Right lung (tissue), 10 donors: ENCODE measurements at places on chromosomes 7 and 10. TPM values are rescaled to one million over a fixed set of nuclear protein-coding genes. Genes with fewer than 3 reads are reported as not detected.

The BET1 gene
- 48.7 TPM for polyA plus RNA-seq

The HOXA4 gene
- 32.3 TPM for polyA plus RNA-seq

The CYP2C18 gene
- 0.44 TPM for polyA plus RNA-seq

The KCNIP2 gene
- 7.8 TPM for polyA plus RNA-seq

The ZNF37A gene
- polyA plus RNA-seq, result 15.5 TPM

The HOXA10 gene
- polyA plus RNA-seq, result not detected

The SLC26A5 gene
- polyA plus RNA-seq, result 1.4 TPM

- no peak for DNase-seq
Measured at GRCh38 chr7:96667026-96667425, 42.6 kb downstream of the SEM1 start.

DNA sequence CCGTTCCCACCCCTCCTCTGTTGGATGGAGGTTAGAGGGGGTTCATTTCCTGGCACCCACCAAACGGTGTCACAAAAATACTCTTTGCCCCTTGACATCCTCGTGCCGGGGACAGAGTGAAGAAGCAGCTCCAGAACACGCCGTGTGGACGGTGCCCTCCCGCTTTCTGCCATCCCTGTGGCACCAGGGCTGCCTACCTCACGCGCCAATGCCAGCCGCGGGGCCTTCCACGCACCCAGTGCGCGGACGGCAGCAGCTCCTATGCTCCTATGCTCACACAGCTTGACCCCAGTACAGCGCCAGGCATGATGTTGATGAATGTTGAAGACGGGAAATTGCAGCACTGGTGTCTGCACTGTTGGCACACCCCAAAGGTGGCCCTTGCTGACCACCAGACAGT, 507.2 kb upstream of the FOXK1 start:
- no peak for DNase-seq

- DNase-seq, result peak; percentile 14
Measured at GRCh38 chr7:112422842-112423496, 27.3 kb upstream of the IFRD1 start.

DNA sequence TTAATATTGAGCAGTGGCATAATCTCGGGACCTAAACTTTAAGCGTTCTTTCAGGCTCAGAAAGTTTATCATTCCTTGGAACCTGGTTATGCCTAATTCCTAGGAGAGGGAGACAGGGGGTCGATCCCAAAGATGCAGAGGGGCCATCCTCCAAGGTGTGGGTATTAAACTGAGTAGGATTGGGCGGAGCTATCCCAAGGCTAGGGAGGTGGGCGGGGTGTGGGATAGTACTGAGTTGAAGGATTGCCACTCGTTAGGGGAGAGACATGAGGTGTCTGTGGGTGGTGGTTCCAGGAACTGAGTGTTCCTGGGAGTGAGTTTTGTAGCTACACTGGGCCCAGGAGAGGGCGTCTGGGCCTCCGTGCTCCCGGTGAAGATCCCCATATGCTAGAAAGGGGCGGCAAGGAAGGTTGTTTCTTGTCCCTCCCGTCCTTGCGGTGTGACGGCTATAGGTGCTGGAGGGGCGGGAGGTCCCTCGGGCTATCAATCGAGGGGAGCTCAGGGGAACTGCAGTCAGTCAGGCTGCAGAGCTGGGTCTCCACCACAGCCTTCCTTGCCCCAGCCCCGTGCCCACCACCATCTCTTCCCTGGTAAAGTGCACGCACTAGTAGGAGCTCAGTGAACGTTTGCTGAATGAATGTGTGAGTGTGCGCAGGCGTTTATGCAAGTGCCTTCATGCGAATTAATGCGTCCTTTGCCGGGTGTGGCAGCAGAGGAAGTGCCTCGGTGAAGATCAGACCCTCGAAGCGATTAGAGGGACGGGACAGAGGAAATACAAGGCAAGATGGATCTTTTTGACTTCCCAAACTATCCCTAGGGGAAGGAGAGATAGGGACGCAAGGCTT, 3.0 kb upstream of the HMX2 start:
- no peak for DNase-seq

GRCh38 chr10:77636282-77636966, 1.2 kb downstream of the KCNMA1 start:
- DNase-seq, result no peak

DNA sequence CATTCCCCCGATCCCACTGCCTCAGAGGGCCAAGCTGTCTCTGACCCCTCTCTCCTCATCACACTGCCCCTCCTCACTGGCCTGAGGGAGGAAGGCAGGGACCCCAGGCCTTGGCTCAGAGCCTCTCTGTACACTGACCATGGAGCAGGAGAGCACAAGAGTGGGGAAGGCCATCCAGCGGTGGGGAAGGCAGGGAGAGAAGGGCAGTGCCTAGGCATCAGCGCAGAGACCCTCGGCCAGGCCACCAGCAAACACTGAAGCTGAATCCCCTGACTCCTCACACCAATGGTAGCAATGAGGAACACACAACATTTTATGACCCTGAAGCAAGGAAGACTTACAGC, 14.8 kb downstream of the OGDHL start:
- DNase-seq, result no peak

GRCh38 chr10:69855346-69856111, 53.8 kb downstream of the COL13A1 start:
- DNase-seq, result no peak

DNA sequence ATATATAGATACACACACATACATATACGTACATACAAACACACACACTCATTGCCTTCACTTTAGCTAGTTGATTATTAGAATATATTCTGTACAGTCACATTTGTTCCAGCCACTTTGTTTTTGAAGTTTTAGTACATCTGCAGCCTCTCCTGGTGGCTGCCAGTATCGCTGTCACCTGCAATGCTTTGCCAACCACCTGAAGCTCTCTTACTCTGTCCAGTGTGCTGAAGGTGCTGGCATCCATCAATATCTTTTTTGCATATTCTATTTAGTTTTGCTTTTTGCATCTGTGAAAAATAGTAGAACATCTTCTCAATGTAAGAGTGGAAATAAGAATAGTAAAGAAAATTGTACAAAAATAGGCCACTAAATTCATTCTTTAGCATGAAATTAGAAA, 388.6 kb downstream of the EXOC4 start:
- no peak for DNase-seq

- peak; percentile 25 for DNase-seq
Measured at GRCh38 chr7:66119245-66119850, 4.7 kb downstream of the CRCP start.

DNA sequence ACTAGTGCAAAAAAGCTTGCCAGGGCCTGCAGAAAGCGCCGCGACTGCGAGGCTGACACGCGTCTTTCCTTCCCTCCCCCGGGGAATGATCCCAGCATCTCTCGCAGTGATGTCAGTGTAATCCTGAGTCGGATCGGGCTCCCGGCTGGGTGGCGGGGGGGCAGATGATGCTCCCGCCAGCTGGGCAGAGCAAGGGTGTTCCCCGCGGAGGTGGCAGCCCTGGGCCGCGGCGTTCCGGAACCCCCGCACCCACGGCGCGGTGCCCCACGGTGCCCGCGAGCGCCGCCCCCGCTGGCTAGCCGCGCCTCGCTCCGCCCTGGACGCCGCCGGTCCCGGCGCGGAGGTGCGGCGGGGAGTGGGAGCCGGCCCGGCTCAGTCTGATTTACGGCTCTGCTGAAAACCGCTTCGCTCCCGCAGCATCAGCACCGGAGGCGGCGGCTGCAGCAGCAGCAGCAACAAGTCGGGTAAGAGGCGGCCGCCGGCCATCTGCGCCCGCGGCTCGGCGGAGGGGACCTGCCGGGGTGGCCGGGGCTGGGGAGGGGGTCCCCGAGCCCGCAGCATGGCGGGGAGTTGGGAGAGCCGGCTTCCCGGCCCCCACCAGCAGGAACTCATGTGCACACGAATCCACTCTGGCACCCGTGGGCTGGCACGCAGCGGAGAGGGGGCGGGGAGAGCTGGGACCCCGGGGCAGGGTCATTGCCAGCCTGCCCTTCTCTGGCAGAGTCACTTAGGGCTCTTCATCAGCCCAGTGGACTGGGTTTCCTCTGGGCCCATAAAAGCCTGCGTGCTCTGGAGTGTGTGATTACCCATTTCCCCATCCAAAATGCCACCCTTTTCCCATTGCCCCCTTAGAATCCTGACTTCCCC, at the start of gene ZNF365:
Gene ZNF365, plus strand, starts transcription at position 375 of the 867 bp plus-strand sequence. CDS start 1,825 bp downstream, outside the sequence.
- no peak for DNase-seq

GRCh38 chr10:3472287-3473051, 299.9 kb upstream of the PITRM1 start:
- DNase-seq, result no peak

- no peak for DNase-seq
Measured at GRCh38 chr7:116075351-116076145, 45.0 kb upstream of the TFEC start.

- DNase-seq, result no peak
Measured at GRCh38 chr10:7866176-7866575, 47.9 kb downstream of the TAF3 start.

DNA sequence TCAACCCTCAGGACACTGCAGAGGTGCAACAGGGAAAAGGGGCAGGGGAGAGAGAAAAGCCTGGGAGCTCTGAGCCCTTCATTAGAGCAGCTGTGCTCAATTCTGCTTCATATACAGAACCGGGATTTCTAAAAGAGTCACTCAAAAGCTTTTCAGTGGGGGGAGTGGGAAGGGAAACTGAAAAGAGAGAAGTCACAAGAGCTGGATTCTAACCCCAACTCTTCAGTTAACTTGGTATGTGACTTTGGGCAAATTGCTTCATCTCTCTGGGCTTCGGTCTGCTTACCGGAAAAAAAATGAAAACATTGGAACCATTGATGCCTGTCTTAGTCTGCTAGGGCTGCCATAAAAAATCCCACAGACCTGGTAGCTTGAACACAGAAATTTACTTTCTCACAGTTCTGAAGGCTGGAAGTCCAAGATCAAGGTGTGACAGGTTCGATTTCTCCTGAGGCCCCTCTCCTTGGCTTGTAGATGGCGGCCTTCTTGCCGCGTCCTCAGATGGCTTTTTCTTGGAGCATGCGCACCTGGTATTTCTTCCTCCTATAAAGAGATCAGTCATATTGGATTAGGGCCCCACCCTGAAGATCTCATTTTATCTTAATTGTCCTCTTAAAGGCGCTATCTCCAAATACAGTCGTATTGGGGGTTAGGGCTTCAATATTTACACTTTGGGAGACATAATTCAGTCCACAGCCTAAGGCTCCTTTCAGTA, 118.3 kb upstream of the KMT2E start:
- no peak for DNase-seq

- peak; percentile 5 for DNase-seq
Measured at GRCh38 chr7:23863209-23863787, 153.3 kb downstream of the STK31 start.

DNA sequence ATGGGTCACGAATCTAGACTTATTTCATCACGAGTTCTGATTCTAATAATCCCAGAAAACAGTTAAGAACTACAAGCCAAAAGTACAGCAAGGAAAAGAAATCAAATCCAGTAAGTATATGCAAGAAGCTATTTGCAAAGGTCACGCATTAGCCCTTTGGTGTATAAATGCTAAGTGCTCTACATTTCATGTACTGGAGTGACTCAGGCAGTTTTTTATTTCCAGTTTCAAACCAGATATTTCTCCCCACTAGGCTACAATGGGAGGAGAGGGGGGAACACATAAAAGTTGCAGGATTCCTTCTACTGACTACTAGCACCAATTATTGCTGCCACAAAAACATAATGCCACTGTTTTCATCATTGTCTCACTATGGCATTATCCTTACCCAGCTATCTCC, 148.0 kb downstream of the NRCAM start:
- DNase-seq, result no peak

GRCh38 chr7:8201846-8202441, 60.0 kb downstream of the ICA1 start:
- no peak for DNase-seq

DNA sequence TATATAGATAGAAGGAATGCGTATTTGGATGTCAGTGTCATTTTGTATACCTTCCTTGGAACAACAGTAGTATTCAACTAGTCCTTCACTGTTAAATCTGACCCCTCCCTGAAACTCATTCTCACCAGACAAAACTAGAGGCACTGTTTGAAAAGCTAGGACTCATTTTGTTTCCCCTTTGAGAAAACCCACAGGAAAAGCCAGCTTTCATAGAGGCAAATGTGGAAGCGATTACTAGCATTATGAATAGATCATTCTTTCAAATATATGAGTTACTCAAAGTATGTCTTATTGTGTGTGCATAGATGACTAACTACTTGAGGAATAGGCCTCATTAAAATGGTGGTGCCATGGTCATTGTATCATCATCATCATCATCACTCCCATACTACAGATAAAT, 1.9 kb upstream of the ASB15 start:
- no peak for DNase-seq

GRCh38 chr7:156778668-156779067, 114.3 kb downstream of the LMBR1 start:
- no peak for DNase-seq

DNA sequence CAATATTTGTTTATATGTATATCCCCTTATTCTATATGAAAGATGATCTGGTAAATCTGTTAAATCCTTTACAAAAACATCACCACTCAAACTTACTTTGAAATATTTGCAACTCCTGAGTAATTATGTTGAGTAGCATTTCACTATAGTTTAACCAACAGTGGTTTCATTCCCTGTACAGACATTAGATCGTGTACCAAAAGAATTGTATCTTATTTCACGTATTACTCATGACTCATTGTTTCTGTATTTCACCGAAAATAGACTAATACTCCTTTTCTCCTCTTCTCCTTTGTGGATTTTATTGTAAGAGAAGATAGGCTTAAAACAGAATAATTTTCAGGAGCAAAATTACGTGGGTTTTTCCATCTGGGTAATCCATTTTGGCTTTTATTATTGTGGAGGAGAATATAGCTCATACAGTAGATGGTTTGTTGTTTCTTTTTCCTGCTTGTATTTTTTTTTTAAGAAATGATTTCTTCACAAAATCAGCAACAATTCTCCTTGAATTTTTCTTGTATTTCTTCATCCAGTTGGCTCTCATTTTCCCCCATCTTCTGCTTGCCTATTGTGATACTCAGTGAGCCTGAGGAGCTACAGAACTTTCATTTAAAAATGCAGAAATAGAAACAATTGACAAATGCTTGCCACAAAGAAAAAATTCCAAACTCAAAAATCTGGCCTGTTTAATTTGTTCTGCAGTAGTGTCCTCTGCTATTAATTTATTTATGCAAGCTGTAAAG, 90.6 kb upstream of the OIT3 start:
- DNase-seq, result no peak

- no peak for DNase-seq
Measured at GRCh38 chr7:7276161-7276560, 93.8 kb downstream of the C1GALT1 start.

DNA sequence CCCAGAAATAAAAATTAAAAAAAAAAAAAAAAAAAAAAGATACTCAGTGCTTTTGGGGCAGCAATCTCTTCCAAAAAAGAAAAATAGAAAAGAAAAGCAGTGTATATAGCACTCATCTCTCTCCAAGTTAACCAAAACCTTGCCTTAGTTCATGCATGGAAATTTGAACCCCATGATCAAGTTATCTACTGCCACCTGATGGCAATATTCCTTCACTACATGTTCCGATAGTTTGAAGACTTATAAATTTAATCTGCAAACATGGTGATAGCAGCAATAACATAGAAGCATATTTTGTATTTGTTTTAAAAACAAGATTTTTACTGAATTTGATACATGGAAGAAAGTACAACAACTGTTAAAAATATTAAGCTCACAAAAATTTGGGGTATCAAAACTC, 48.6 kb upstream of the SLIT1 start:
- no peak for DNase-seq
